ENCODE measurements at places on chromosomes 2 and 18.

DNA sequence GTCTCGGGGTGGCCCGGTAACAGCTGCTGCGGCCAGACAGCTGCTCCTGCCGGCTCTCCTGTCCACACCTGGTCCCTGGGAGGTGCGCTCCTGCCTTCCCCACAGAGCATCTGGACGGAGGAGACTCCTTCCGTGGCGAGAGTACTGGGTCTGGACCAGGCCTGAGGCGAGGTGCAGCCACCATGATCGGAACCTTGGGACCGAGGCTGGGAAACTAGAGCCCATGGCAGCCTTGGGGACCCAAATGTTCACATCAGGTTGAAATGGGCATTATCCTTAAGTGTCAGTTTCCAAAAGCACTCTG lies 628 bp downstream of the GIGYF2 start:
- peak; percentile 34 for DNase-seq

GRCh38 chr2:157932480-157933159 lies 56.5 kb upstream of the ACVR1 start:
- no peak for DNase-seq

GRCh38 chr2:54767921-54768320 lies 44.5 kb downstream of the EML6 start:
- peak; percentile 39 for DNase-seq

GRCh38 chr2:196839574-196839973 lies 30.4 kb upstream of the C2orf66 start:
- DNase-seq, result no peak

DNA sequence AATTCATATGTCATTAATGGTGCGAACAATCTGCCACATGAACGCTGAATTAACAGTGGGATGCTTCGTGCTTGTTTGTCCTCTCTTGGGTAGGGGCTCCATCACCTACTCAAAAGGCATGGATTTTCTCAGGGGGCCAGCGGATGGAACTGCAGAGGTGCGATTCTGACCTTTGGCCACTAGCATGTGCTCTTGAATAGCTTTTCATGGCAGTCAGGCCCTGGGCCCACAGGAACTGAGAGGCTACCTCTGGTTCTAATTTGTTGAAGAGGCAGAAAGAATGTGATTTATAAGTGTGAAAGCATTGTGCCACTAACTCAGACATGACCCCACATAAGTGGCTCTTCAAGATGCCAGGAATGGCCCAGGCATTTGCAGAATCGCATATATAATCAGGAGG lies 283.2 kb downstream of the INSIG2 start:
- peak; percentile 58 for DNase-seq

- peak; percentile 41 for DNase-seq
Observed at GRCh38 chr2:37052600-37053332, 31.4 kb downstream of the HEATR5B start.

- peak; percentile 10 for DNase-seq
Observed at GRCh38 chr2:166361351-166362153, 14.2 kb downstream of the SCN9A start.

DNA sequence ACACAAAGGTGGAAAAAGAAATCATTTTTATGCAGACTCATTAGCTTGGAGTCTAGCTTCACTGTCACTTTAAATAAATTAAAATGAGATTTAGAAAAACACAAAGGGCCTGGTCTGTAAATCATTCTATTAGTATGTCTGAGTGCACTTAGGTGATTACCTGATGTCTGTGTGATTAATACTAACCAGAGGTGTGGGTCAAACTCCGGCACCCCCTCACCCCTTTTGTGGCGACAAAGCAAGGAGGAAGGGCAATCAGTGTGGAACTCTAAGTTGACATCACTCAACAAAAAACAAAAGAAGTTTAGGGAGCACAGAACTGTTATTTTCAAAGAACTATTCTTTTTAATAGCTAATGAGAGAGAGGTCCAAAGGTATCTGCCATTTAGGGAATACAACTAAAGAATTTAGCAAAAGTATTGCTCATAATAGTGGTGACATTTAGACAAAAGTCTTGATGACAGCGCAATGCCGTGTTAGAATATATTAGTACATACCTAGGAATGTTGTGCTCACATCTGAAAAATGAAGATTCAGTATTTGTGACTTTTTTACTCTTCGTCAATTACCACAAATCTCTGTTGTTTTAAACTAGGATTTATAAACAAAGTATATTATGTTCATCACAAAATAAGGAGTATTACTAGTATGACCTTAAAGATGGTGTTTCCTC lies 66.3 kb downstream of the ZEB2 start:
- DNase-seq, result no peak

- no peak for DNase-seq
Observed at GRCh38 chr2:237726401-237726830, 72.2 kb upstream of the RBM44 start.

GRCh38 chr2:54310311-54310710 lies 54.3 kb upstream of the TSPYL6 start:
- no peak for DNase-seq

GRCh38 chr2:101305035-101305434 lies 3.5 kb downstream of the RNF149 start:
- no peak for DNase-seq

- DNase-seq, result no peak
Observed at GRCh38 chr2:44897406-44897805, 44.1 kb upstream of the SIX3 start.

DNA sequence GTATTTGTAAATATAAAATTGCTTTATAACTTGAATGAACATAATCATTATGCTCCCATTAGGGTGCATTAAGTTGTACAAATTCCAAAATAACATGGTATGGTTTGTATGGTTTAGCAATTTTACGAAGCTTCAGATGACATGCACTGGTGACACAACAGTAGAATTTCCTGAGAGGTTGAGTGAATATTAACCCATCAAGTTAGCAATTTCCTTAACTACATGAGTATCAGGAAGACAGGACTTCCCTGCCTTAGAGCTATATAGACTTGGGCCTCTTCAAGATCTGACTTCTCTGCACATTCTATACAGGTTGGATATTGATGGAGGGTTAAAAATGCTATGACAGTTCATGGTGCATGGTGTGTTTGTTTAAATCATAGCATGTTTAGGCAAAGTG lies 60.2 kb downstream of the ZC3H6 start:
- DNase-seq, result no peak

GRCh38 chr2:68824831-68825230 lies 46.4 kb downstream of the BMP10 start:
- DNase-seq, result peak; percentile 59
